AG10803 (cell line): ENCODE measurements at places on chromosomes 12 and 14.
A peak's percentile ranks its signal among the peaks of the same experiment; 100 is the strongest.

- no peak for DNase-seq
Measured at GRCh38 chr14:89325299-89325883, 91.6 kb downstream of the FOXN3 start.

- no peak for DNase-seq
Measured at GRCh38 chr14:55581342-55581771, 1.4 kb downstream of the KTN1 start.

- DNase-seq, result no peak
Measured at GRCh38 chr12:25833657-25834056, 124.8 kb upstream of the RASSF8 start.

GRCh38 chr14:90388982-90389381 is 7.8 kb upstream of the CALM1 start:
- no peak for DNase-seq

DNA sequence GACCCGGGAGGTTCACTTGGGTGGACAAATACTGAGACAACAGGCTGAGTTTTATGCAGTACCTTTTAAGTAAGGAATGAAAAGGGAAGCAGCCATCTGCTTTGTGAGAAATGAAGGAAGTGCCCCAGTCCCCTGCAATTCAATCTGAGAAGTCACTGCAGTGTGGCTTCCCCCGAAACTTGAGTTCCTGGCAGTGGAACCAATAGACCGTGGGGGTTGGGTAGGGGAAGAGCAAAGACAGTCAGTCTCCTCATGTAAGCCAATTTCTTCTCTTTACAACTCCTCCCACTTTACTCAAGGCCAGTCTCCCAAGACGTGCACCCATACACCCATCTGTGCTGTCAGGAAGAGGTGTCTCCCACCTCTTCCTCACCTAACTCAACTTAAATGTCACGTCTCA is 206.5 kb downstream of the BCAT1 start:
- DNase-seq, result no peak

GRCh38 chr14:23861666-23862065 is 91.9 kb upstream of the DHRS4 start:
- DNase-seq, result no peak

- peak; percentile 33 for DNase-seq
Measured at GRCh38 chr12:16482726-16483125, 123.2 kb downstream of the LMO3 start.

DNA sequence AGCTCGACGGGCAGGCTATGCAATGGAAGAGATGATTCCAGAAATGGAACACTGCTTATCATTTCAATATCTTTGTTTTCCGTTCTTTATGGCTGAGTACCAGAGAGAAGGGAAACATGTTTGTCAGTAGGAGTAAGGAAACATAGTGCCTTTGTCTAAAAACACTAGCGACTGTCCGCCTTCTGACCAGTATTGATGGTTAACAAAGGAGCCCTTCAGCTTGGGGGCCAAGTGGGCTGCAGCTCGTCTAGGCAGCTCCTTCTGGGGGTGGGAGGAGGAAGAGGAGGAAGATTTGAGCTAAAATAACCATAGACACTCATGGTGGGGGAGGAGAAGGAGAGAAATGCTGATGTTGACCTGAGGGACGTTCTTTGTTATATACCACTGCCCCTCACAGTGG is 15.0 kb downstream of the COQ5 start:
- DNase-seq, result no peak

DNA sequence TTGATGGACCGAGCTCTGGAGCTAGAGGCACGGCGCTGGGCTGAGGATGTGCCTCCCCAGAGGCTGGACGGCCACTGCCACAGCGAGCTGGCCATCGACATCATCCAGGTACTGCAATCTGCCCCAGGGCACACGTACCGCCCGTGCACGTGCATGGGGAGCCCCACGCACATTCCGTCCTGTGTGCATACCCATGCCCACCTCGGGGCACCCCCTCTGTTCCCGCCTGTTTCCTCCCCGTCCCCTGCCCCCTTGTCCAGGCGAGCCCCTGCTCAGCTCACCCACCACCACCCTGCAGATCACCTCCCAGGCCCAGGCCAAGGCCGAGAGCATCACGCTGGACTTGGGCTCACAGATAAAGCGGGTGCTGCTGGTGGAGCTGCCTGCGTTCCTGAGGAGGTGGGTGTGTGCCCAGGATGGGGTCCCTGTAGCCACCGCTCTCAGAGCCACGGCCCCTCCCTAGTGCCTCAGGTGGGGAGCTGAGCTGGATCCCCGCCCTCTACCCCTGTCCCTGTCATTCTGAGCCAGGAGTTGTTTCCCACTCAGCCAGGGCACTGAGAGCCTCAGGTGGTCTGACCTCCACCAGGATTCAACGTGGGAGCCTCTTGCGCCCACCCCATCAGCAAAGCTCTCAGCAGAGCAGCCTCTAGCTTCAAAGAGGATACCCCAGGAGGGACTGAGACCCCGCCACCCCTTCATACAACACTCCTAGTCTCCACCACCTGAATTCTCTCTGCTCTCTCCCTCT is 6.9 kb downstream of the TNFAIP2 start:
- no peak for DNase-seq

GRCh38 chr14:36948157-36948859 is 224.1 kb downstream of the SLC25A21 start:
- DNase-seq, result no peak

DNA sequence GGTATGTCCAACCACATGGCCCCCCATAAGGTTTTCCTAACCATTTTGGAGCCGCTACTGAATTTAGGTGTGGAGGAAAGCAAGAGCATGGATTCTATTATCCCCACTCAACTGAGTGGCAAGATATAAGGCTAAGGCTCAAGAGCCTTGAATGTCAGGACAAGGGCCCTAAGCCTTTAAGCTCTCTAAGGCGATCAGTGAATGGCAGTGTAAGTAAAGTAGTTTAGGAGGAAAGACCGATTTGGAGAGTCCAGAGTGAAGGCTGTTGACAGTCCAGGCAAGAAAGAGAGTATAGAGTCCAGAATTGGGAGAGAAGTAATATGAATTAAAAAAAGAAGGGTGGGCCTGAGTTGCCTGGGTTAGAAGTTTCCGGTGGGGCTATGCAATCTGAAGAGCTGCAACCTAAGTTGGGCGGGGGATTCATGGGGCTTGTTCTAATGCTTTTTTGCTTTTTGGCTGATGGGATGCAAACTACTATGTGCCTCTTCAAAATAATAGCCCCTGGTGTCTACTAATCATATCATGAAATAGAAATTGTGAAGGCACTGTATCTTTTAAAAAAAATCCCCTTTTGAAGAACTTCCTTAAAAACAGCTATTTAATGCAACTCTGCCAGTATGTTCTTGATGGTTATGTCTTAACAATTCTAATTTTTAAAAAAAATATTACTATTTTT is at the start of gene SPIC:
Gene SPIC, plus strand, starts transcription at position 626 of the 676 bp plus-strand sequence. CDS start 1,569 bp downstream, outside the sequence.
- DNase-seq, result no peak

DNA sequence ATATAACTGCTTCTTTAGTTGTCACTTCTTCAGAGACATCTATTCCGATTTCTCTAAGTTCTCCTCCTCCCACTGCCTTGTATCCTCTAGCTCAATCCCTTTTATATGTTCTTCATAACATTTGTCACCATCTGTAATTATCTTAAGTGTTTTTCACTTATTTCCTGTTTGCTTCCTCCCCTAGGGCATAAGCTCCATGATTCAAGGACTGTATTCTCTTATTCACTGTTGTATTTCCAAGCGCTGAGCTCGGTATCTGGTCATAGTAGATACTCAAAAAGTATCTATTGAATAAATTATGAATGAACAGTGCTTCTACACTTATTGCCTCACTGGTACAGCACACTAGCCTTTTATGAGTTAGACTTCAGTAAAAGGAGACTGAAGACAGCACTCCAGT is 109.0 kb upstream of the TMPO start:
- no peak for DNase-seq

DNA sequence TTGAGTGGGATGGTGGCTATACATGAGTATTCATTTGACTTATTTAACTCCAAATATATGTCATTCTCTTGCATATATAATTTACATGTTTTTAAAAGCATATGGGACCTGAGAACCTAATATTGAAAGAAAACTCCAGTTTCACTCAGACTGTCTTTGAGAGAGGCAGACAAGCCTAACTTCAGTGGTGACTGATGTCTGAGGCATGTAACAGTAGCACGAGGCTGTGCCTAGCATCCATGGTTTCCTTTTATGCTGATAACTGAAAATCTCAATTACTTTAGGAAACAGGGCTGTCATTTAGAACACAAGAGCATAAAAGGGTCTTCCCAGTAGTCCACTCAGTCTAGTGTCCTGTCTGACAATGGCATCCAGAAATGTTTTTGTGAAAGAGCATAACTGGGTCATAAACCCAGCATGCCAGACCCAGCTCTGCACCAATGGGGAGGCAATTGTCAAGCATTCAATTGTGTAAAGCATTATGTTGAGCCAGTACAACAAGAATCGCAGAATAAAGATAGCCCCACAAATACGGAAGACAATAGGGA is 24.3 kb downstream of the MAPK1IP1L start:
- peak; percentile 48 for DNase-seq

- DNase-seq, result peak; percentile 6
Measured at GRCh38 chr14:21748869-21749303, 75.3 kb upstream of the OR4E1 start.

GRCh38 chr12:22755629-22756028 is 130.7 kb downstream of the ETNK1 start:
- DNase-seq, result no peak

DNA sequence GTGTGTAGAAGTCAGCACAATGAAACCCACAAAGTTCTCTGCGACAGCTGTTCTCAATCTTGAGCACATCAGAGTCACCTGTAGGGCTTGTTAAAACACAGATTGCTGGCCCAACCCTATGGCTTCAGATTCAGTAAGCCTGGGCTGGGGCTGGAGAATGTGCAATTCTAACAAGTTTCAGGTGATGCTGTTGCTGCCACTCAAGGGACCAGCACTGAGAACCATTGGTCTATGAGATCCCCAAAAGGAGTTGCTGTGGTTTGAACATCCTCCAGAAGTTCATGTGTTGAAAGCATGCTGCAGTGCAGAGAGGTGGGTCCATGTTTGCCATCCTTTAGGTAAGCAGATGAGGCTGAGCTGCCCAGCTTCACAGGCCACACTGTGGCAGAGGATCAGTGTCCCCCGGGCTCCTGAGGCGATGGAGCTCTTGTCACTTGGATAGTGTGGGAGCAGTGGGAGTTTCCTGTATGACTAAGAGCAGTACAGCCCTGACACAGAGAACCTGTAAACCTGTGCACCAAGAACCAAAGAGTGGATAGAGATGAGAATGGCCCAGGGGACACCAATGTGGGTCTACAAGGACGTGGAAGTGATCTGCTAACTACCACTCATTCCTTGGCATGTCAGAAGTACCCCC is 8.0 kb upstream of the RTRAF start:
- DNase-seq, result no peak

GRCh38 chr12:130444986-130445385 is 107.3 kb downstream of the PIWIL1 start:
- no peak for DNase-seq

DNA sequence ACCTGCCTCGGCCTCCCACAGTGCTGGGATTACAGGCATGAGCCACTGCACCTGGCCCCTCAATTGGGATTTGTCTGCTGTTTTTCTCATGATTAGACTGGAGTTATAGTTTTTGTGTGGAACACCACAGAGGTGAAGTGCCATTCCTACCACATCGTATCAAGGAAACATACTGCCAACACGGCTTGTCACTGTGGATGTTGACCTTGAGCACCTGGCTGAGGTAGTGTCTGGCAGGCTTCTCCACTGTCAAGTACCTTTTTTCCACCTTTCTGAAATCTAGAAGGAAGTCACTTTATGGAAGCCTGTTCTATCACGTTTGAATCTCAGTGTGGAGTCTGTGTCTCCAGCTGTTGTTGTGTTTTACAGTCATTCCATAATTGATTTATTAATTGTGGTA is 21.4 kb upstream of the SEL1L start:
- no peak for DNase-seq

GRCh38 chr12:12803186-12803585 is 10.0 kb upstream of the DDX47 start:
- DNase-seq, result peak; percentile 74

DNA sequence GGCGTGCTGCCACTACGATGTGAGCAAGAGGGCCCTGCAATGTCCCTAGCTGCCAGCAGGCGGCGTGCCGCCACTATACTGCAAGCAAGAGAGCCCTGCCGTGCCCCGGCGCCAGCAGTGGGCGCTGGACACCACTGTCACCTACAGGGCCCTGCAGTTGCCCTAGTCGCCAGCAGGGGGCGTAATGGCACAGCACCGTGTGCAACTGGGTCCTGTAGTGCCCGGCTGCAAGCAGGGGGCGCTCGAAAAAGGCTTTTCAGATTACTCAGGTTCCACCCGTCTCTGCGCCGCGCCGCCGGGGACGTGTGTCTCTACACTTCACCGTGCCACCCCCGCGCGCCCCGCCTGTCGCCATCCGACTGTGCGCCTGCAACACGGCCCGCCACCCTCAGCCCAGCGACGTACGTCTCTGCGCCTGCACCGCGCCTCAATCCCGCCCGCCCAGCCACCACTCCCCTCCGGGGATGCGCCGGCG is 1356.9 kb downstream of the TMEM121 start:
- DNase-seq, result no peak

DNA sequence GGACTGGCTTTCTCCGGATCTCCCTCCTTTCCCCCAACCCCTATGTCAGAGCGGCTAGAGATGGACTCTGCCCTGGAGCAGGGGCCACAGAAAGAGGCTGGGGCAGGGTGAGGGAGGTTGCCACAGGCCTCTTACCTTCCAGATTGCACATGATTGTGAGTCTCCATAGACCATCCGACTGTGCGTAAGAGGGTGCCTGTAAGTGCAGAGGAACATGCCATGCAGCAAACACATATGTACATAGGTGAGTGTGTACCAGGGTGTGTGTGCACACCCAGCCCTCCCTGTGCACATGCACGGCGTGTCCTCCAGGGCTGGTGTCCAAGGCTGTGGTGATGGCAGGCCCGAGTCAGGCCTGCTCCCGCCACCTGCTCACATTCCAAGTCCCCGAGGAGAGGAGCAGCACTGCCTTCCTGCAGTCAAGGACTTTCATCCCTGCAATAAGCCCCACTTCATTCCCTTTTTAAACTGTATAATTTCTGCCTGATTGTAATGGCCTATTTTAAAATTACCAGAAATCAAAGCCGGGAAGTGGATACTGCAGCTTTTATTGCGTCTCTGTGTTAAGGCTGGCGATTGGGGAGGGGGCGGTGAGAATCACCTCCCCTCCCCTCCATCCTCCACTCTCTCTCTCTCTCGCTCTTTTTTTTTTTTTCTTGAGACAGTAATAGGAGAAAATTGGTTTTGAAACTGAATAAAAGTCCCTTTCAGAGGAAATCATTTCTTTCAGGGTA is 28.5 kb downstream of the FAM222A start:
- no peak for DNase-seq
